ENCODE measurements at places on chromosomes 5 and 9. TPM values are rescaled to one million over a fixed set of nuclear protein-coding genes. Genes with fewer than 3 reads are reported as not detected.

DNA sequence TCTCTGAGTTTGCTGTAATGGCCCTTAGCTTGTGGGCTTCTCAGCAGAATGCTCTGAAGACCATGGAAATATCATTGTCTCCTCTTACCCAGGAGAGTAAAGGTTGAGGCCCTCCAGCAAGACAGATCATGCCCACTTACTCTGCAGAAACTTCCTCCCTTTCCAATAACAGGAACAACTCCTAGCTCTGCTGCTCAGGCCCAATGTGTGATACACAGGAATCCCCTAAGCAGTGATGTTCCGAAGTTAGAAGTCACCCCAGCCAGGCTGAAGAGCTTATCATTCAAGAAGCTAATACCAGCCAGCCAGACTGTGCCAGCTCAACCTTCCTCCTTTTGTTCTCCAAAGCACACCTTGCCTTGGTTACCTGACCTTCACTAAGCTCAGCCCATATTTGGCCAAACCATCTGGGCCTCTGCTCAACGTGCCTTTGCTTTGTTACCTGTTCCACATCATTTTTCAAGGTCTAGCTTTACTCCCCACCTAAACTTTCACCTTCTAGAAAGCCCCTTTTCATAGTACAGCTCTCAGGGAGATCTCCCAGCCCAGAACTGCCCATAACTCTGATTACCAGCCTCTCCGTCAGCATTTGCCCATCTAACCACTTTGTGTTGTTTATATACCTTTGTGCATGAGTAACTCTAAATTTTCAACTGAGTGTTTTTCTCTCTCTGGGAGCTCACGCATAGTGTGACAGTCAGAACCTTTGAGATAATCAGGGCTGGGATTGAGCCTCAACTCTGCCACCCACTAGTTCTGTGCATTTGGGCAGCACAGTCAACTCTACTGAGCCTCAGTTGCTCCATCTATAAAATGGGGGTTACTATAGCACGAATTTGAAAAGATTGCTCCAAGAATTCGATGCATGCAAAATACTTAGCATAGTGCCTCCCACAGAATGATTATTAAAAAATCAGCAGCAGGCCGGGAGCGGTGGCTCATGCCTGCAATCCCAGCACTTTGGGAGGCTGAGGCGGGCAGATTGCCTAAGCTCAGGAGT is 107.6 kb upstream of the CPEB4 start:
- H3K4me1 ChIP-seq = peaks cover 12% of the 10 kb centered on the region
- H3K4me3 ChIP-seq = no peak overlapping the region
- no peaks in the 10 kb centered on the region for H3K27me3 ChIP-seq
- DNase-seq = no peak

- peak within 1 kb of the TSS; percentile 74 for H3K4me3 ChIP-seq
- no peaks in the 10 kb centered on the region for H3K36me3 ChIP-seq
- H3K27me3 ChIP-seq = peaks cover 2% of the 10 kb centered on the region
- peak; percentile 80 for DNase-seq
- peak within 1 kb of the TSS; percentile 90 for H3K27ac ChIP-seq
These were observed at the start of gene RAI14 for GRCh38 chr5:34656001-34656699. Gene RAI14 (plus strand): TSS chr5:34656328. CDS start chr5:34686920, 30,592 bp downstream.

GRCh38 chr9:16143947-16144890 is 591.4 kb downstream of the CCDC171 start:
- no peaks in the 10 kb centered on the region for H3K36me3 ChIP-seq
- H3K4me1 ChIP-seq = no peaks in the 10 kb centered on the region
- no peak for DNase-seq

The ENTREP1 gene
- polyA plus RNA-seq = 7.3 TPM

The DAB2IP gene
- polyA plus RNA-seq = 33.0 TPM
